ENCODE measurements at places on chromosomes 3 and 15. TPM values are rescaled to one million over a fixed set of nuclear protein-coding genes. Genes with fewer than 3 reads are reported as not detected.

DNA sequence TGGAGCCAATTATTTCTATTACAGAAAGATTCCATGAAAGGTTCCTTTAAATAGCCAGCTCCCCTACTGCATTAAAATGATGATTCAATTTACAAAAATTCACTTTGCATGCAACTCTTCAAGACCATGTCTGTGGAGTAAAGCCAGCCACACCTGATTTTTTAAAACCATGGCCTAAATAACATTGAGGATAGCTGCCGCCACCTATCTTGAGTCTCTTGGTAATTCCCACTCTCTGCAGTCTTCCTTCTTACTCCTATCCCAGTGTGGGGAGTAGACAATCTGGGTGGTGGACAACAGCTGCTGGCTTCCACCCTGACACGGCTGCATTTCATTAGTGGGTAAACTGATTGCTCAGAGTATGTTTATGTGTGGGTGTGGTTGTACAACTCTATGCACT, 10.7 kb downstream of the LRTM1 start:
- no peak for DNase-seq

The LRRC57 gene
- 25.3 TPM for total RNA-seq

DNA sequence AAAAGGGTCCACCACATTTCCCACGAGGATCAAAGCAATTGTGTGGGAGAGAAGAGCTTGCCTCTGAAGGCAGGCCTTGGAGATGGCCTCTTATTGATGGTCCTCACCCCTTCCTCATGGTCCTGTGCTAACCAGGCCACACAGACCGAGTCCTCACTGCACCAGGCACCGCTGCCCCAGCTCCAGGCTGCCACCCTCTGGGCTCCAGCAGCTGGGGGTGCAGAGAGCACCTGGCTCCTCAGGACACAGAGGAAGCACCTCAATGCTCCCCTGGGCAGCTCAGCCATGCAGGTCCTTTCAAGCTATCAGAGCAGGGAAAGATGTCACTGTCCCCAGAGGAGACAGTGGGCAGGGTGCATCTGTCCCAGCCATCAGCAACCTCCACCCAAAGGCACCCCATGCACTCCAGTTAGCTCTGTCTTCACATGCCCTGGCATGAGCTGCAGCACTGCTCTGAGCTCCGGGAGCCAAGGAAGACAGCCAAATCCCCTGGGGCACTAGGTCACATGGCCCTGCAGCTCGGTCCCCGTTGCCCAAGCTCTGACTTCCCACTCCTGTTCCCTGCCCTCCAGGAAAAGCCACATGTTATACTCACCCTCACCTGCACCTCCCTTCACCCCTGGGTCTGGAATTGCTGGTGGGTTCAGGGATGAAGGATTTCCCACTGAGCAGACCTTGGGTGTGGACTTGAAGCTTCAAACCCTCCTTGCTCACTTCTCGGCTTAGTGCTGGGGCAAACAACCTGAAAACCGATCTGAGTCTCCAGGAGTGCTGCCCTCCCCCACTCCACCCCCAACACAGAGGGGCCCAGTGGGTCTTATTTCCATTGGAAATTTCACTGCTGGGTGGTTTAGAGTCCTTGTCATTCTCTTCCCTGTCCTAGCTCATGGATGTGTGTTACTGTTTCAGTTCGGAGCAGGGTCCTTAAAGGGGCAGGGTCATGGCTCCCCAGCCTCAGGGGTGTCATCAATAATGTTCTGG, 32.6 kb downstream of the ALS2CL start:
- peak; percentile 89 for DNase-seq

DNA sequence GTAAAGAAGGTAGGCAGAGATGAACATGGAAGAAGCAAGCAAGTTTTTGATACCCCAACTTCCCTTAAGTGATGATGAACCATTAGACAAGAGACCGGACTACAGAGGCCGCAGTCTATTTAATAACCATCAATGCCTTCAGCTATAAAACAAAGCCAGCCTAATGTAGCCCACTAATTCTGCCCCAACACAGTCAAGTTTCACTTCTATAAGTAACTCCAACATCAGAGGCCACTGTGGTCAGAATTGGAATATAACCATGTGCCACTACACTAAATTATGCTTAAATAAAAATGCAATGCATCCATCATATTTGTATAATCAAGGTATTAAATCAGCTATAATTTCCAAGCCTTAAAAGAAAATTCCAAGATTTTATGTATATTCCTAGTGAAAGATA, 234.7 kb downstream of the FOXP1 start:
- DNase-seq = no peak

Data from vagina (tissue), 2 donors.